ENCODE measurements at places on chromosomes 16 and 17.

DNA sequence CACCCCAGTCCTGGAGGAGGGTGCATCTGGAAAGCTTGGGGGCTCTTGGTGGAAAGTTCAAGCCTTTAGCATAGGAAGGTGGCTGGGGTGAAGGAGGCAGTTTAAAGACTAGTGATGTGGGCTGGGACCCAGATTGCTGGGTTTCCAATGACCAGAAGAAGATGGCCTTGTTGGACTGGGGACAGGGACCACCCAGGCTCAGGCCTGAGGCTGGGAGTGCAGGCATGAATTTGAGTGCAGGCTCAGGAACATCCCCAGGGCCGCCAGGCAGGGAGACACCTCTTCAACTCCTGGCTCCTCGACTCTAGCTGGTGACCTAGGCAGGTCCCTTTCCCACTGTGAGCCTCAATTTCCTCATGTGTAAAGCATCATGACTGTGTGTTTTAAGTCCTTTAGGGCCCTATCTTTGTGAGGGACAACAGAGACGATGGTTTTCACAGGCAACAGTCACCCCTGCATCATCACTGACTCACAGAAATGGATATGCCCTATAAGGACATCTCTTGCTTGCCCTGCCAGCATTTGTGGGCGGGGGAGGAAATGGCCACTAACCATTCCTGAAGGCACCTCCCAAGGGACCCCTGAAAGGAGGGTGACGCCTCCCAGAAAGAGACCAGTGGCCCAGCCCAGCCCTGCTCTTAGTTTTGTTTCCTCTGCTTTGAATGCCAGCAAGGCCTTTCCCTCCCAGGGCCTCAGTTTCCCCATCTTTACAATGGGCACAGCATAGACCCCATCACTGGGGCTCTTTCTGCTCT, 11.1 kb downstream of the NLRC5 start:
- peak; percentile 35 for DNase-seq

- no peak for DNase-seq
Observed at GRCh38 chr17:17154981-17155380, 51.2 kb downstream of the PLD6 start.

- no peak for DNase-seq
Observed at GRCh38 chr17:48163809-48164208, 56.2 kb downstream of the SNX11 start.

DNA sequence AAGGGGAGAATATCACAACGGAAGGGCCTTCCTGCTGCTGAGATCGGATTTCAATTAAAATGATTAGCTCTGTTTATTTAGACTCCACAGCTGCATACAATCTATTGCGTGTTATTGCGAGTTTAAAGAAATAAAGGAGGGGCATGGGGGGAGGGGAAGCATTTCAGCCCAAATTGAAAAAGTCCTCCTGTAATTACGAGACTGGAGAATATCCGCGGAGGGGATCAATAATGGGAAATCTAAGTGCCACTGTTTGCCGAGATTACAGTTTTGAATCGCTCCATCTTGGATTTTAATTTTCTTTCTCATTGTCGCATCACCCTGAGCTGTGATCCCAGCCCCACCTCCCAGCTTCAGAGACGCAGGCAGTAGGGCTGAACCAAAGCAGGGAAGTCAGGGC, 15.7 kb upstream of the RPL38 start:
- DNase-seq, result no peak

DNA sequence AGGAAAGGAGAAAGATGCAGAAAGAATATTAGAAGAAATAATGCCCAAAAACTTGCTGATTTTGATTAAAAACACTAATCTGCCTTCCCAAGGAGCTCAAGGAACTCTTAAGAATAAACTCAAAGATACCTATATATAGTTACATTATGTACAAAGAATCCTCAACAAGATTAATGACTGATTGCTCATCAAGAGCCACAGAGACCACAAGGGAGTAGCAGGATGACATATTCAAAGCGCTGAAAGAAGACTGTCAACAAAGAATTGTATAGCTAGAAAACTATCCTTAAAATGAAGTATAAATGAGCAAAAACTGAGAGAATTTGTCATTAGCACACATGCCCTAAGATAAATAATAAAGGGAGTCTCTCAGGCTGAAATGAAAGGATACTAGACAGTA, 6.2 kb downstream of the LPCAT2 start:
- no peak for DNase-seq

GRCh38 chr17:9054126-9054975, 33.0 kb downstream of the NTN1 start:
- no peak for DNase-seq

GRCh38 chr16:9050102-9050830, 41.2 kb upstream of the HAPSTR1 start:
- no peak for DNase-seq

GRCh38 chr16:53356478-53357207, 77.6 kb upstream of the RBL2 start:
- DNase-seq, result no peak

DNA sequence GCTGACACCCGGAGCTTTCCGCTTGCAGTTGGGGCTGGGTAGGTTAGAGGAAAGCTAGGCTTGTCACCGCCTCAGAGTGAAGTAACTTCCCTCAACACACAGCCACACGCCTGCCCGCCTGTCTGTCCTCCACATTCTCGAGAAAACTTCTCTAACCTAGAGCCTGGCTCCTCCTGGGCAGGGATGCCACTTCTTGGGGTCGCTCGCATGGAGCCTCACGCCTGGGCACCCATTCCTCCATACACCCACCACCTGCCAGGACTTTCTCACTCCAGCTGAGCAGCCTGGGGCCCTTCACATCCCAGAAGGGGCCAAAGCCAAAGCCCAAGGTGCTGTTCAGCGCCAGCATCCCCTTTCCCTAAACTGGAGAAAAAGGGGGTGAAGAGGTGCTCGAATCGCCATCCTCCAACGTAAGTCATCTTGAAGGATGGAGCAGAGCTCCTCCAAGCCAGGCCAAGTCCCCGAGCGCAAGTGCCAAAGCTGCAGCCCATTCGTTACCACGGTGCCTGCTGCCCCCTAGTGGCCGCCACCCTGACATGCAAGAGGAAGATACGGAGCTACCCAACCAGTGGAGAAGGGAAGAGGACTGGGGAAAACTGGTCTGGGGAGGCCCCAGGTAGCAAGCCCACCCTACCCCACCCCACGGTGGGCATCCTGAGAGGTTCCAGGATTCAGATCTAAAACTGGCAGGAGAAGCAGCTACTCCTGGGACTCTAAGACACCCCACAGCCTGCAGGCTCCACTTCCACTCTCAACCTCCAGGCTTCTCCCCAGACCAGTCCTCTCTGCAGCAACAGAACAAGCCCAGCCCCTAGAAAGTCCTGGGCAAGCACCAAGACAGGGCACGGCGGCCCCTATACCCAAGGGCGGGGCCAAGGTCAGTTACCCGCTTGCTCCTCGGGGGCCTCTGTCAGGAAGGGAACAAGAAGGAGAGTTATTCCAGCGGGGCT, 63.1 kb downstream of the MYO18A start:
- DNase-seq, result peak; percentile 78

DNA sequence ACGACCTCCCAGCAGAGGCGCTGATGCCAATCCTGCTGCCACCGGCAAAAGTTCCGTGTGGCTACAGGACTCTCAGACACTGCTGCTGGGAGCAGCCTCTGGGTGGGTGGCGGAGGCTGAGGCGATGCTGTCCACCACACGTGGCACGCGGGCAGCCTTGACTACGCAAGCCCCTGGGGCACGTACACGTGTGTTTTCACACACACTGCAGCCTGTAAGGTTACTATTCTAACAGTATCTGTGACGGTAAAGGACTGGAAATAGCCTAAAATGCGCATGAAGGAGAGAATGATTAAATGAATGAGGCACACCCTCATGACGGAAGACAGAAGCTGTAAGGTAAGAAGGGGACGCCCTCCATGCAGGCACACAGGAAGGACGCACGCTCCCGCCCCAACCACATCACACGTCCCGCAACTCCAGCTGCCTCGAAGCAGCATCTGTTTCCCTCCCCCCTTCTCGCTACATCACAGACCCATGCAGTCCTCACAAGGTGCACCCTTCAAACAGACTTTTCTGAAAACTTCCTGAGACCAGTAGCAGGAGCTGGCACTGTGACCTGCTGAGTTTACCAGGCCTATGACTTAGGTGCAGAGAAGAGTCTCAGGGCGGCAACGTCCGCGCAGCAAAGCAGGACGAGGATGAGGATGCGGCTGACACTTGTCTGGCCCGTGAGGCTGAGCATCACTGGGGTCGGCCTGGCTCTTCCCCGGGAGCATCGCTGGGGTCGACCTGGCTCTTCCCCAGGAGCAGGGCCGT, 28.7 kb upstream of the FASN start:
- peak; percentile 92 for DNase-seq

GRCh38 chr17:47649972-47650524, 329 bp downstream of the KPNB1 start:
- DNase-seq, result no peak

- peak; percentile 9 for DNase-seq
Observed at GRCh38 chr16:72921106-72921505, 126.8 kb downstream of the ZFHX3 start.

GRCh38 chr17:47705536-47706530, 11.9 kb downstream of the TBKBP1 start:
- DNase-seq, result no peak

DNA sequence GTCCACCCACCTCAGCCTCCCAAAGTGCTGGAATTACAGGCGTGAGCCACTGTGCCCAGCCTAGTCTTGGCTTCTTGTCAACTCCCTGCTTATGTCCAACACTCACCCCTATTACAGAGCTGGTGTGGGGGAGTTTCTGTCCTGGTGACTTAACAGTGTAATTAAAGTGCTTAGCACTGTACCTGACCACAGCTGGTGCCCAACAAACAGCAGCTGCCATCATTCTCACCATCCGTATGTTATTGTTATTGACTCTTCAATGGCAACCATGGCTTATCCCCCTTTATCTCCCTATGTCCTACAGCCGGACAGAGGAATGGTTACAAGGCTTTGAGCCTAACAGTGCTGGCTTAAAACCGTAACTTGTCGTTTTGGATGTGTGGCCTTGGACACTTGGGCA, 17.0 kb upstream of the BRCA1 start:
- no peak for DNase-seq

DNA sequence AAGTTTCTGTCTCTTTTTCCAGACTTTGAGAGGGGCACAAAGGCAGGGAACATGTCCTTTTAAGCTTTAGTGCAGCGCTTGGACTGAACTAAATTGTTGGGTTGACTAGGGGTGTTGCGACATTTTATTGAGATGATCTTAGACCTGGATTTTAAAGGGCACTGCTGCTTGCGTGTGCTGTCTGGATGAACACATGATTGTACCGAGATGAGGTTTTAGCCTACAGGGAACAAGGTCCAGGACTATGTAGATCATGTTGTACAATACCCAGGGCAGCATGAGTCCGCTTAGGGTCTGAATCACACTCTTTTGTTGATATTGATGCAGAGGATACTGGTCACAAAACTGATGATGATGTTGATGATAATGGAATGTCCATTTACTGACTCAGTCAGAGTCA, 5.2 kb upstream of the RGS9 start:
- no peak for DNase-seq

DNA sequence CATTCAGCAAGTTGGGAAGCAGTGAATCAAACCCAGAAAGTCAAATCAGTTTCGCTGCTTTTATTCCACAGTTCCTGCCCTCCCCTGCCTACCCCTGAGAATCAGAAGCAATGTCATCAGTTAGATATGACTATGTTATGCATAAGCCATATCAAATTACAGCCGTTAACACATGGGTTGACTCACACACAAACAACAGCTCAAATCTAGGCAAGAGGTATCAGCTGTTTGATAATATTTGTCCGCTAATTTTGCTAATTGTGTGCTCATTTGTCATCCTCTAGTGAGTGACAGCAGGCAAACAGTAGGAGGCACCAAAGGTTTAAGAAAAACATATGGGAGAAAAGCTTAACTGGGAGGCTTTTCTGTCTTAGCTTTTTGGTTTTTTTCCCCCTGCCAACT, 327.4 kb upstream of the CCL2 start:
- DNase-seq, result no peak

- no peak for DNase-seq
Observed at GRCh38 chr17:40515011-40515410, 13.6 kb upstream of the TNS4 start.

DNA sequence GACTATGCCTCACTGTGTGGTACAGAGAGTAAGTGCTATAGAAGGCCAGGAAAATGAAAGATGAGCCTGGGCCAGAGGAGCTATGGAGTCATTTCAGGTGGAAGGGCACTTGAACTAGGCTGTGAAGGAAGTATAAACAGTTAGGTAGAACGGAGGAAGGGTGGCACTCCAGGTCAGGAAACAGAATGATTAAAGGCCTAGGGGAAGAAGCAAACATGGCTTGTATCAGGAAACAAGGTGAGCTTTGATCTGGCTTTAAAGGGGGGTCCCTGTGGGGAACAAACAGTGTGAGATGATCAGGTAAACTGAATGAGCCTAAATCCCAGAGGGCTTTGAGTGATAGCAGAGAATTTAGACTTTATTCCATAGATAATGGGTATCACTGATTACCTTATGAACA, 16.9 kb downstream of the MAP3K3 start:
- DNase-seq, result no peak

DNA sequence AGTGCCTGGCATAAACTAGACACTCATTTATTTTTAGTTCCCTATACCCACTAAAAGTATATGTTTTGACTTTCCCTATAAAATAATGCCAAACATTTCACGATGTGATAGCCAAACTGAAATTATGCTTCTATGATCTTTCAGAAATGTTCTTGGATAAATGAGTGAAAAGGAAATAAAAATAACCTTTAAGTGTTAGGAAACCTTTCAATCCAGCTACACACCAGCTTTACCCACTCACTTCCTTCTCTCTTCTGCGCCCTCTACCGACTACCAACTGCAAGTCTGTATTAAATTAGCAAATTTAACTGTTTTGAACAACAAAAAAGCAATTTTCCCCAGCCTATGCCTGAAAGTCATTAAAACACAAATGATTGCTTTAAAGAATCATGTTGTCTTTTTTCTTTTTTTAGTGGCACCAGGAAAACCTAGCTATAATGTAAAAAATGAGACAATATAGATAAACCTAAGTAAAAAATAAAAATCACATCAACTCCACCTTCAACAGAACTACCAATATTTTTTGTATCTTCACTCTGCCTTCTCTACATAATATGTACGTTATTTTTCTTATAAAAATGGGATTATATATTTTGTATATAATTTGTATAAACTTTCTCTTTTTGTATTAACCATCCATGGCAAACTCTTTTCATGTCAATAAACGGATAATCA, 13.2 kb upstream of the TMEM100 start:
- peak; percentile 44 for DNase-seq

DNA sequence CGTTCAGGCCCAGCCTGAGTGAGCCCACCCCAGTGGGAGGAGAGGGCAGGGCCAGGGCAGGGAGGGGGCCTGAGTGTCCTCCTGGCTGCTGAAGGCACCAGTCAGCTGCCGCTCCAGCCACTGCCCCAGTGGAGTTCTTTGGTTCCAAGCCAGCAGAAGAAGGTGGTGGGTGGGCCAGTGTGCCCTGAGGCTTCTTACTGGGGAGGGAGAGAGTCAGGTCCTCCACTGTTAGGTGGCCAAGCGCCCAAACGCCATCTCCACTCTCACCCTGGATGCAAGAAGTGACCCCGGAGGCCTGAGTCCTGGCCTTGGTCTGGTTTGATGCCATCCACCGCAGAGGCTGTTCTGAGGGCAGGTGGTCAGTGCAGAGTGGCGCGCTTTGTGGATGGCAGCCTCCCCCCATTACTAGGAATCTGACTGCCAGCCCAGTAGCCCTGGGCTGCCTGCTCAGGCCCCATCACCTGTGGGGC, 2.2 kb downstream of the RNF213 start:
- no peak for DNase-seq

All from CD4-positive, alpha-beta T cell treated with Interleukin-4 for 1 hour (primary cell).